ENCODE measurements at places on chromosomes 4 and X.
A peak's percentile ranks its signal among the peaks of the same experiment; 100 is the strongest.

GRCh38 chr4:24226023-24226422 lies 336.2 kb upstream of the PPARGC1A start:
- DNase-seq: no peak

DNA sequence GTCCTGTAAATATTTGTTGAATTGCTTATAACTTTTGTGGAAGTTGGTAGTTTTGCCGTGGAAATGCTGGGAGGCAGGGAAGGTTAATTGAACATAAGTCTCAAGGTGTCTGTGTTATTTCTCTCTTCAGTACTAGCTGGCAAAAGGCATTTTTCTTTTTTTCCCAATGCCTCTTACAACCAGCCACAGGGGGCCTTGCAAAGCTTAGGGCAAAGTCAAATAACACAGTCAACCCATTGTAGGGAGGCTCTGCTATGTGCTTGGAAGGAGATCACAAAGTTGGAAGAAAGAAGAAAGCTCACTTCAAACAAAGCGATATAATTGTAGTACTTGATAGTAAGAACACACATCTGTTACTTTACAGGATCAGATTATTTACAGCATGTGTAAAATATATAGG lies 802.6 kb downstream of the PDHA2 start:
- DNase-seq: no peak

DNA sequence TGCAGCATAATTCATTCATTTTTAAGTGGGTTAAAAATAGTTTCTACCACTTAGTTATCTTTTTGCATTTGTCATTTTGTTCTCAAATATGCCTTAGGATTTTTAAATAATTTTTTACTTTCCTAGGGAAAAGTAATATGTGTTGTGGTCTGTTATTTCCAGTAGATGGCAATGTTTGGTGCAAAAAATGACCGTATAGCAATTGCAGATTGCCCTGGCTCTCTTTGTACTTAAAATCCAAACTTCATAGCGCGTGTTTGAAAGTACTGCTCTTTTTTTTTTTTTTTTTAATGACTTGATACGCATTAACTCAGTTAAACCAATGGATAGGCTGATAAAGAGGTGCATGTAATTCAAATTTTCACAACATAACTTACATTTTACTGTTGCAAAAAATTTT lies 74.4 kb upstream of the RBMX start:
- DNase-seq: peak; percentile 14

GRCh38 chrX:20363275-20363674 lies 96.6 kb upstream of the RPS6KA3 start:
- no peak for DNase-seq

DNA sequence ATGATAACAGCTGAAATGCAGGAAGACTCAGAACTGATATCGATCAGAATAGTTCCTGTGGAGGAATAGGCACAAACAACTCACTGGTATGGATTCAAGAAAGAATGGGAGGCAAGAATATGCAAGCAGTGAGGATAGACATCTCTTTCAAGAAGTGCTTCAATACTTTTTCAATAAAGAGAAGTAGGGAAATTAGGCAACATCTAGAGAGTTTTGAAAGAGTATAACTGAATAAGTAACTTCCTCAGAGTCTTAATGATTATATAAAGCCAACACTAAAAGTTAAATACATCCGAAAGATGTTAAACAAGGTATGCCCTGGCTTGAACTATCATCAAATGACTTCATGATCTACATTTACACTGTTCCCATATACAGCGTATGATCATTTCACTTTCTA lies 1443.0 kb downstream of the PCDH7 start:
- no peak for DNase-seq

- no peak for DNase-seq
These were observed 46.7 kb downstream of the JADE1 start for GRCh38 chr4:128856246-128856645.

DNA sequence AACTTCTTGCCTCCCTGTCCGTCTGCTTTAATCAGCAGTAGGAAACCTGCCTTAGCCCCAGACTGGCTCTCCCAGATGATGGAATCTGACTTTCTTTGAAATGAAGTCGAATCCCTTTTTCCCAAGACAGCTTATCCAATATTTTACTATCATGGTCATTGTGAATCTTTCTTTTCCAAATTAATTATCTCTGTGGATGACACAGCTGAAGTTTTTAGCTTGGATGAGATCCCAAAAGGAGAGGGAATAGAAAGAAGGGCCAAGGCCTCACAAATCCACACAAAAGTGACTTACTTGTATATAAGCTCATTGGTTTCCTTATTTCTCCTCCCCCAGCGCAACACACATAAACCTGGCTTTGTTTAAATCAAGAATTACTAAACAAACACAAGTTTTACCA lies 100.6 kb downstream of the RASL11B start:
- no peak for DNase-seq

- no peak for DNase-seq
These were observed 567.3 kb upstream of the ACTRT1 start for GRCh38 chrX:128619490-128619889.

DNA sequence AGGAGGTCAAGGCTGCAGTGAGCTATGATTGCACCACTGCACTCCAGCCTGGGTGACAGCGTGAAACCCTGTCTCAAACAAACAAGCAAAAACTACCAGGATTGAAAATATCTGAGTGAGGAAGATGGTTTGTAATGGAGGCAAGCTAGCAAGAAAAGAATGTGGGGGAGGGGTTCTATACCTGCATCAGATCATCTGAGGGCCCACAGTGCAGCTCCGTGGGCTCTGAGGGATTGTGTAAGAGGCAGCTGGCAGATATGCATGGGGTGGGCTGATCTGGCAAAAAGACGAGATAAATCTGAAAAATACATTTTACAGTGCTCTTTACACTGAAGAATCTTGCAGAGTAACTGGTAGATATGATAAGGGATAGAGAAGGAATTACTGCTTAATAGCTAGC lies 28.9 kb upstream of the CHRNA9 start:
- DNase-seq: no peak

DNA sequence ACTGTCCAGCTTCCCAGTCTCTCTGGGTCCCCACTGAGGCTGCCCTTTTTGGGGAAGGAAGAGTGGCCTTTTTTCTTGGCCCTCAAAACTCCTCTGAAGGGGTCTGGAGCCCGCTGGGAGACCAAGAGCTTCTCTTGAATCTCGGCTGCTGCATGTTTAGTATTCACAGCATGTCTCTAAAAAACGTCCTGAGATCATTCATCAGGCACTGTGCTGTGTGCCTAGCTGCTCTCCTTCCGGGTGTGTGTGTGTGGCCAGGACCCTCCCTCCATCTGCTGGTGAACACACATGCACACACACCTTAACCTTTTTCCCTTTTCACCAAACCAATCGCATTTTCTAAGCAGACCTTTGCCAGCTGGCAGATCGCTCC lies 841 bp upstream of the FRMPD3 start:
- no peak for DNase-seq

GRCh38 chrX:14963447-14964236 lies 90.4 kb downstream of the MOSPD2 start:
- DNase-seq: no peak

- no peak for DNase-seq
These were observed 17.0 kb downstream of the TSPAN5 start for GRCh38 chr4:98641376-98641775.

DNA sequence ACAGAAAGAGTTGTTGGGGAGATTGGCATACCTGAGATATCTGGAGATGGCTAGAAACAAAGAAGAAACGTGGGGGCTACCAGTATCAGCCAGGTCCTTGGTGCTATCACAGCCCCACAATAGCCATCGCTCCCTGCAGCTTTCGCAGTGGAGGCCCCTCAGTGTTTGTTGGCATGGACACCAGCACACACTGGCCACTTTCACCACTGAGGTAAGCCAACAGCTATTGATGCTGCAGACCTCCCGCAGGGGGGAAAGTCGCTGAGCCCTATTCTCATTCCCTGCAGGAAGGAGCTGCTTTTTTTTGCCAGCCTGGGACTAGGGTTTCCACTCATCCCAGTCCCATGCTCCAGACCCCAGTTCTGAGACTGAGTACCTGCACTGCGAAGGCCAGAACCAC lies 879.2 kb upstream of the IGFBP7 start:
- DNase-seq: no peak

DNA sequence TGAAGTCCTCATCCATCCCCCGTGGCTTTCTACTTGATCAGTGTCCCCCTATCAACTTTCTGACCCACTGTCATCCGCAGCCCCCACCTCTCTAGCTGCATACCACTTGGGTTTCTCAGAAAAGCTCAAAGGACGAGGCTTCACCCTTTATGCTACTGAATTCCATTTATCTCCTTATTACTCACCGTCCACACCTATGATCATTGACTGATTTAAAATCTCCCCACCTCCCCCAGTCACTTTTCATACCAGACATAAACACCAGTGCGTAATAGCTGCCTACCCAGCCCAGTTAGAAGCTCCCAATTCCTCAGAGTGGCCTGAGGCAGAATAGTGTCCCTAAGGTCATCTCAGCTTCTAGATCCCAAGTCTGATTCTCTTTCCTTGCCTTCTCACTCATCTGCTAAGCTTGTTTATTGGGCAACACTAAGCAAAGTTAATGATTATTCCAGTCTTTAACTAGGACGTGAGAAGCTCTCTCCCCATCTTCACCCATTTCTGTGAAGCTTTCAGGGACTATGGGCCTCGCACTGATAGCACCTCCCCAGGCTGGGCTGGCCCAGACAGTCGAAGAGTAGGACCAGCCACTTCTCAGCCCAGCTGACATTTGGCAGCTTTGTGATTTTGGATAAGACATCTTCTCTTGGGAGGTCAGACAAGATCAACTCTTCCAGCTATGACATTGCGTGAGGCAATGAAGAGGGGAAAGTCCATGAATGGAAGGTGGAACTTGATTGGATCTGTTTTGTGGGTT lies 7.2 kb upstream of the DDX60L start:
- no peak for DNase-seq

DNA sequence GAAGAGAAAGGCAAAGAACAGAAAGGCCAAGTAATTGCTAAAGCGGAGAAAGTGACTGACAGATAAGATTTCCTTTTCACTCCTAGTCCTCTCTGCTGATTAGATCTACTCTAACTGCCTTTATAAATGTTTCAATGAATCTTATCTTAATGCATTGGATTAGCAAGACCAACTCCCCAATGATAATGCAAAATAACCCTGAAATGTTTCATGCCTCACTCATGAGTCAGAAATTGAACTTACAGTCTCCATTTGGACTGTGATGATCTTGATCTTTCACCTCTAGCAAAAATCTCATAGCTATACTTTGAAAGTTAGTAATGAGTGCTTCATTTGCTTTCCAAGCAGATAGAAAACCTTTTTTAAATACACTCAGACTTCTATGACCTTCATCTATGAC lies 26.5 kb downstream of the SLC10A7 start:
- DNase-seq: no peak

DNA sequence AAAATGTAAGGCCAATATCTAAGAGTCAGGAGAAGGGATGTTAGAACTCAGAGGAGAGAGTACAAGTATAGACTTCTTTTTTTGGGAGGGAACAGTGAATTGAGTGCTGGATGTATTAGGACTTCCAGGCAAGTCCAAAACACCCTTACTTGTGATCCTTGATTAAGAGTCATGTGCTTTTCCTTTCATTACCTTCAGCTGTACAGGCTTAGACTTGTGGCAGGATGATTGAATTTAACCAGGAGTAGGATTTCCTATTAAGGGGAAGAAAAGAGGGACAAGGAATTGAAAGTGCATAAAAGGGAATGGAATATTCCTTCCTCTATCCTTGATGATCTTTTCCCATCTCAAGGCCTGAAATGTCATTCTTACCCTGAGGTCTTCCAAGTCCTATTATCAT lies 606.7 kb downstream of the STIM2 start:
- DNase-seq: no peak

DNA sequence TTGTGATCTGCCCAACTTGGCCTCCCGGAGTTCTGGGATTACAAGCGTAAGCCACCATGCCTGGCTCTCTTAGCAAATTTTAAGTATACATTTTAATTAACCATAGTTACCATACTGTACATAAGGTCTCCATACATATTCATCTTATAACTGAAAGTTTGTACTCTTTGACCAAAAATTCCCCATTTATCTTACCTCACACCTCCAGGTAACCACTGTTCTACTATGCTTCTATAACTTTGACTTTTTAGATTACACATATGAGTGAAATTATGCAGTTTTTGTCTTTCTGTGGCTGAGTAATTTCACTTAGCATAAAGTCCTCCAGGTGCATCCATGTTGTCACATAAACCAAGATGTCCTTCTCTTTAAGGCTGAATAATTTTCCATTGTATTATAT lies 17.4 kb downstream of the C4orf51 start:
- DNase-seq: no peak

GRCh38 chrX:129808158-129808828 lies 28.5 kb downstream of the SASH3 start:
- no peak for DNase-seq

DNA sequence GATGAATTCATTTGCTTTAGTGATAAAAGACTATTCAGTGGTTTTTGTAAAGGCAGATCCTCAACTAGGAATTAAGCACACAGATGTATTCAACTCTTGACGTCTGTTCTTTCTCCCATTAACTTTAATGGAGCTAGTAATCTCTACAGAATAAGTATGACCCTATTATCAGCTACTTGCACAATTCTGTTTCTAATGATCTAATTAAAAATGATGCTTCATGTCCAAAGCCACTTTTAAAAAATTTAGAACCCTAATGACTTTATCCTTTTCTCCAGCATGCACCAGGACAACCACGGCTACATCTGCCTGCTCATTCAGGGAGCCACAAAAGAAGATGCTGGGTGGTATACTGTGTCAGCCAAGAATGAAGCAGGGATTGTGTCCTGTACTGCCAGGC lies 85.4 kb downstream of the CBR4 start:
- DNase-seq: no peak

- no peak for DNase-seq
These were observed 27.7 kb downstream of the DMP1 start for GRCh38 chr4:87677731-87678130.

- DNase-seq: no peak
These were observed 247.4 kb upstream of the CTSO start for GRCh38 chr4:156201050-156201449.

DNA sequence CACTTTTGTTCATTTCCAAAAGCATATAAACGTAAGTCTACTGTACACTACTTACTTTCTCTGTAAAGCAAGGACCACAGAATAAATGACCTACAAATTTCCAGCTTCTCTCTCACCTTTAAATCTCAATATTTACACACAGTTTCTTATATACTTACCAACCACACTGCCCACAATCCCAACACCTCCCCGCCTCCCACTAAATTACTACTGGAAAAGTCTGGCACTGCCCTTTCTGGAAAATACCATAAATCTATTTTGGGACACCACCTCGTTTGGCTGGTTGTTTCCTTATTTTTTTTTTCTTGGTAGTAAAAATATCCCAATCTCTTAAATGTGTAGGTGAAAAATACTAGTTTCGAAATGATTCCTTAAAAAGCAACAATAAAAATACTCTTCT lies 19.6 kb downstream of the FAT1 start:
- no peak for DNase-seq

- no peak for DNase-seq
These were observed 47.7 kb upstream of the CXCL8 start for GRCh38 chr4:73692701-73693100.

- no peak for DNase-seq
These were observed 11.7 kb downstream of the MSN start for GRCh38 chrX:65679071-65679540.

DNA sequence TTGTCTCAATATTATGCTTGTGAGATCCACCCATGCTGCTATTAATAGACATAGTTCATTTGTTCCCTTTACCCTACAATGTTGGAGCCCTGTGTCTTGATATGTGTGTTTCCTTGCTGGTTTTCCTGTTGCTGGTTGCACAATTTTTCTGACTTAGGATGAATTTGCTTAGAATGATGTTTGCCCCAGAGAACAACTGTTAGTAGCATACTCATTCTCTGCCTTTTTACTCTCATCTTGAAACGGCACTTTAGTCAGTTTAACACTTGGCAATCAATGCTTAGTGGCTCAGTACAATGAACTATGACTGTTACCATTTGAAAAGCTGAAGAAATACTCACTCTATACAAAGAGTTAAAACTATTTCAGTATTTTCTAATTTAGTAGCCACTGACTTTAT lies 158.8 kb upstream of the NDST4 start:
- DNase-seq: no peak
